ENCODE measurements at places on chromosomes 13 and 19.

- peak; percentile 5 for DNase-seq
These were observed 442 bp upstream of the FGF14 start for GRCh38 chr13:102402290-102402689.

- DNase-seq: no peak
These were observed 289.8 kb upstream of the SOX21 start for GRCh38 chr13:95002126-95002525.

- no peak for DNase-seq
These were observed 238.5 kb upstream of the STARD13 start for GRCh38 chr13:33524086-33524485.

DNA sequence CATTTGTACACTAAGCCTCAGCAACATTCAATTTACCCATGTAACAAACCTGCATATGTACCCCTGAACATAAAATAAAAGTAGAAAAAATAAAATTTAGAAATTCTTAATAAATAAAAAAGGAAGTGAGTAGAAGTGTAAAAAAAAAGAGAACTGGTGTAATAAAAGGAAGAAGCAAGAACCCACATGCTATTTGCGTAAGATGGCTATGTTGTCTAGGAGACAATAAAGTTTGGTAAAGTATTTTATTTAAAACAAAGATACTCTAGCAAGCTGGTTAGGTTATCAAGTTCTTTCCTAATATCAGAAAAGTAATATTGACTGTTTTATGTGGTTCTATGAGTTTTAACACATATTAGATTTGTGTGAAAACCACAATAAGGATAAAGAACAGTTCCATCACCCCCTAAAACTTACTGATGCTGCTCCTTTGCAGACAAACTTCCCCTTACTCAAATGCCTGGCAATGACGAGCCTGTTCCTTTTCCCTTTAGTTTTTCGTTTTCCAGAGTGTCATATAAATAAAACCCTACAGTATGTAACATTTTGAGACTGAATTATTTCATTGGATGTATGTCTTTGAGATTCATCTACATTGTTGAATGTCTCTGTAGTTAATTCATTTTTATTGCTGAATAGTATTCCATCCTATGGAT, 98.9 kb downstream of the TNFSF13B start:
- no peak for DNase-seq
